ENCODE measurements at places on chromosomes 7 and 10. TPM values are rescaled to one million over a fixed set of nuclear protein-coding genes. Genes with fewer than 3 reads are reported as not detected.

Gene PTPRN2
- 13.2 TPM for total RNA-seq

Gene GPC2
- 28.8 TPM for total RNA-seq

Gene TAS2R4
- total RNA-seq: 5.6 TPM

Gene CALML3
- 0.33 TPM for total RNA-seq

Gene PILRB
- 33.3 TPM for total RNA-seq

All from camera-type eye (tissue), 1 donor.